ENCODE measurements at places on chromosomes 1 and 21.

DNA sequence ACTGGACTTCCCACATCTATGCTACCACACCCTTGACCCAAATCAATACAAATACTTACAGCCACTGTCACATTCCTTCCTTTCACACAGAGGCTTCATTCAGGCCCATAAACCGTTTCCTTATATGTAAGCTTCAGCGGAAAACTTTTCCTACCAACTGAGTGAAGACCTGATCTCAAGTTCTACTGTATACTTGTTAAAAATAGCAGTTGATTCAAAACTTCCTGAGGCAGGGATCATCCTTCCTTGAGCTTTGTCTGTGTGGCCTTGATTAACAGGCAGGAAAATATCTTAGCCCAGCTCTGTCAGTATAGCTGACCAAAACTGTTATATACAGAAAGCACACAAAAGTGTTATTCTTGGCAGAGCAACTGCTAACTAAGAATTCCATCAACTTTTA lies 42.7 kb downstream of the DENND2C start:
- DNase-seq, result no peak

DNA sequence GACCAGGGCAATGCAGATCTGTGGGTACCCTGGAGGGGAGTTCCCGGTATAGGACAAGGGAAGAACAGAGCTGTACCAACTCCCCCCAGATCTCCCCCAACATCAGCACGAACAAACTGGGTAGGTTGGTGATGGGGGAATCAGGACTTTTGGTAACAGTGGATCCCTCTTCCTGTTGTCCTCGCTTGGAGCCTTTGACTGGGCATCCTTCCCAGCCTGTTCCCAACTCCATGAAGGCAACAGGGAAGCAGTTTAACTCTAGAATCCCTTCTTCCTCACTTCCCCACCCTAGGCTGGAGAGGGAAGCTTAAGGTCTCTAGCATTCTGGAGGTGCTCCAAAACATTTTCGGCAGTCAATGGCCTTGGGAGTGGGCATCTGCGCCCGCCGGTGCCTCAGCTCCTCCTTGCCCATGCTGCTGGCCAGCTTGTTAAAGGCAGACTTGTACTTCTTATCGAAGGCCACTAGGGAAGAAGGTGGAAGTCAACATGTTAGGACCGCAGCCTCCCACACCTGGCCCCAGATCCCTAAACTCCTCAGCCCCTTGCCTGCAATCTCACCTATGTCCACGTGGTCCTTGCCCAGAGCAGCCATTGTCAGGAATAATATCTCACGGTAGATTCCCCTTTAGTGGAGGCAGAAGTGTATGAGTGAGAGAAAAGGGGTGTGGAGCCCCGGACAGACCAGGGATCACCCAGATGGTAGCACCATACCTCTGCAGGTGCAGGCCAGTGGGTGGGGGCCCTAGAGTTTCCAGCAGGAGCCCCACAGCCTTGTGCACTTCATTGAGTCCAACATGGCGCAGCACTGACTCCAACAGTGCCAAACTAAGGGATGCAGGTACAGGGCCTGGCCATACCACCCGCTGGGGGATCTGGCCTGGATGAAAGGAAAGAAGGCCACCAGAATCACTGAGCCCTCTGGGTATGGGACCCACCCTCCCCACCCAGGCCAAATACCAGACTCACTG lies 7.5 kb upstream of the GATAD2B start:
- no peak for DNase-seq

DNA sequence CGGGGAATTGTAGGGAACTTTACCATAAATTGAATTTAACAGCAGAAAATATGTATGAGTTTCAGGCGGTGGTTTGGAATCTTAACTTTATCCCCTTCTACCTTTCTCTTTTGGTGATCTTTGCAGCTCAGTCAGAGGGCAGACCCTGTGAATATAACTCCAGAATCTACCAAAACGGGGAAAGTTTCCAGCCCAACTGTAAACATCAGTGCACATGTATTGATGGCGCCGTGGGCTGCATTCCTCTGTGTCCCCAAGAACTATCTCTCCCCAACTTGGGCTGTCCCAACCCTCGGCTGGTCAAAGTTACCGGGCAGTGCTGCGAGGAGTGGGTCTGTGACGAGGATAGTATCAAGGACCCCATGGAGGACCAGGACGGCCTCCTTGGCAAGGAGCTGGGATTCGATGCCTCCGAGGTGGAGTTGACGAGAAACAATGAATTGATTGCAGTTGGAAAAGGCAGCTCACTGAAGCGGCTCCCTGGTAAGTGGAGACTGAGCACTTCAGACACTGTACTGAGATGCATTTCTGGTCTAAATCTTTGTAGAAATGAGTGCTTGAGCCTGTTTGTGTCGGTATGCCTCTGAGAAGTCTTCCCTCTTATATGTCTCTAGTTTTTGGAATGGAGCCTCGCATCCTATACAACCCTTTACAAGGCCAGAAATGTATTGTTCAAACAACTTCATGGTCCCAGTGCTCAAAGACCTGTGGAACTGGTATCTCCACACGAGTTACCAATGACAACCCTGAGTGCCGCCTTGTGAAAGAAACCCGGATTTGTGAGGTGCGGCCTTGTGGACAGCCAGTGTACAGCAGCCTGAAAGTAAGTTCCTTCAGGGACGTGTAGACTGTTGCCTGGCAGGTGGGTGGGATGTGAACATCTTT lies 1.5 kb downstream of the CCN1 start:
- no peak for DNase-seq

- no peak for DNase-seq
Observed at GRCh38 chr1:218674280-218674773, 329.2 kb downstream of the TGFB2 start.

GRCh38 chr1:103025858-103026409 lies 82.4 kb downstream of the COL11A1 start:
- DNase-seq, result no peak

GRCh38 chr1:16155537-16156410 lies at the start of gene EPHA2:
EPHA2 (minus strand) TSS chr1:16156069; CDS start chr1:16155932, 137 bp downstream.
- DNase-seq, result no peak
